ENCODE measurements at places on chromosomes 13 and 19.
A peak's percentile ranks its signal among the peaks of the same experiment; 100 is the strongest.

DNA sequence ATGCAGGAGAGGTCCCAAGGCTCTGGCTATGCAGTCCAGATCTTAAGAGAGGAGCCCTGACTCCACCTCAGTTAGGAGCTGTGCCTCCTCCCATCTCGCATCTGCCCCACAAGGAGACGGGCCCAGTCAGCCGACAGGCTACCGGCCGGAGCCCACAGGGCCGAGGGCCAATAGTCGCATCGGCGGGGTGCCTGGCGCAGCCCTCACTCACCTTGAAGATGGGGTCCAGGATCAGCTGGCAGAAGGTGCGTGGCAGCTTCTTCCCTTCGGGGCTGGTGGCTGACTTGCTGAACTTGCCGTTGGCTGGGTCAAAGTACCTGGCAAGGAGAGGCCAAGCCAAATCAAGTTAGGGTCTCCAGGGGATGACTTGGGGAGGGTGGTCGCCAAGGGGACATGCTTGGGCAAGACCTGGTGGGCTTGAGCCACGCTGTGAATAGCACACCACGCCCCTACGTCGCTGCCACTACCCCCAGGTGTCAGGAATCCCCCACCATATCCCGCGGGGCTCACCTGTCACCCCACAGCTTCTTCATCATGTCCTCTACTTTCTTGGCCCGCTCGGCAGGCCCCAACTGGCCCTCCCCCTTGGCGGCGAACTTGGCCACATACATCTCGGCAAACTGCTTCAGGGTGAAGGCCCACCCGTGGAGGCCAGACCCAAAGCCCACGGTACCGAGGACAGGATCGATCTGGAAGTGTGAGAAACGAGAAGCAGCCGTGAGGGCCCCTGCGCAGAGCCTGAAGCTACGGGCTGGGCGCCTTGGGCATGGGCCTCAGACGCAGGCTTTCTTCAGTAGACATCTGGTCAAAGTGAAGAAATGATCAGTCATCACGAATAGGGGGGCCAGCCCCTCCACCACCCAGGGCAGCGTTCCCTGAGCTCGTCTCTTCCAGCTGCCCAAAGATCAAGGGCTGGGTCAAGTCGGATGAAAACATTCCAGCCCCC, 3.3 kb downstream of the EEF2 start:
- DNase-seq = no peak

DNA sequence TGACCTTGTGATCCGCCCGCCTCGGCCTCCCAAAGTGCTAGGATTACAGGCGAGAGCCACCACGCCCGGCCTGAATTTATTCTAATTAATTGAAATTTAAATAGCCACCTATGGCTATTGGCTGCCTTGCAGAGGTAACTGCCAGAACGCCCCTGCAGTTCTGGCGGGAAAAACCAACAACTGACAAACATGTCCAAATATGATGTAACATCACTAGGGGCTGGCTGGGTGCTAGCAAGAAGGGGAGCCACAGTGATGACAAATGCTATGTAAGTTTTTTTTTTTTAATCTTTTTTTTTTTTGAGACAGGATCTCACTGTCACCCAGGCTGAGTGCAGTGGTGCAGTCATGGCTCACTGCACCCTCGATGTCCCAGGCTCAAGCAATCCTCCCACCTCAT, 12.9 kb downstream of the ZSWIM9 start:
- DNase-seq = no peak

GRCh38 chr19:37692956-37693620, 26.5 kb downstream of the ZNF607 start:
- DNase-seq = no peak

DNA sequence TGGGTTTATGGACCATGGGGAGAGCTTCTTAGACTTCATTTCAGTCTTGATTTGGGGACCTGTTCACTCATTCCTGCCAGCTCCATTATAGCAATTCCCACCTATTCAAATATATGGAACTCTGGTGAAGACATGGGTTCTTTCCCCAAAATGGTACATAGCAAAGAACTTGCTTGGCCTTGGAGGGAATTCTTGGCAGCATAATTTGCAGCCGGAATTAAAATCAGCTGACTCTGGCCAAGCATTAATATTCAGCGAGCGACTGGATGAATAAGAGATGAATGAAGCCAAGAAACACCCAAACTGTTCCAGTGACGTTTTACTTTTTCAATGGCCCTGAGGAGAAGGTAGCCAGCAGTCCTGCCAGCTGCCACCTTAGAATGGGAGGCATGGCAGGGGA, 88.4 kb upstream of the SOX1 start:
- no peak for DNase-seq

DNA sequence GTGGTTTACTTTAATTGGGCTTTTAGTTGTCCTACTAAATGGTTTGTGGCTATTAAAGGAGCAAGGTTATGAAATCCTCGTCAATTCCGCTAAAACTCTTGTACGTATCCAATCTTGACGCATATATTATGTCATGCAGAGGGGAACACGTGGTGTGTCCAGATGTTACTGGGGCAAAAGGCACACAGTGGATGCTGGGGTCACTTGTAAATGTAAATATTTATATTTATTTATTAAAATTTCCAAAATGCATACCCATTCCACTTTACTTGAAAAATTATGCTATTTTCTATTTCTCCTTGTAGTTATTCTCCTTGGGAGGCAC, 36.7 kb upstream of the SLC46A3 start:
- DNase-seq = no peak

GRCh38 chr13:97933776-97934175, 19.7 kb upstream of the IPO5 start:
- no peak for DNase-seq

DNA sequence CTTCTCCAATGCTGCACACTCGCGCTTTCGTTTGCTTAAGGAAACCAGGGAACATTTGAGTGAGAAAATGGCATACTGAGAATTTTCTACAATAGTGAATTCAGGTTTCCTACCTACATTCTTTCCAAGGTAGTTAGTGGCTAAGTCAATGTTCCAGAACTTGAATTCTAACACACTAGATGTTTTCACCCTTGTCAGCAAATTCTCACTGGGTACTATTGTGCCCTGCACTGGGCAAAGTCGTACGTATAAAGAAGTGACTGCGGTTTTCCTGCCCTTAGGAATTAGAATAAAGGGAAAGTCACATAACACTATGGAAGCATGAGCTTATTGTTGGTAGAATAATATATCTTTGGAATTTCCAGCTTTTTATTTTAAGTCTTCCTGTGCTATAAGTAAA, 119.2 kb upstream of the TNFSF11 start:
- no peak for DNase-seq

DNA sequence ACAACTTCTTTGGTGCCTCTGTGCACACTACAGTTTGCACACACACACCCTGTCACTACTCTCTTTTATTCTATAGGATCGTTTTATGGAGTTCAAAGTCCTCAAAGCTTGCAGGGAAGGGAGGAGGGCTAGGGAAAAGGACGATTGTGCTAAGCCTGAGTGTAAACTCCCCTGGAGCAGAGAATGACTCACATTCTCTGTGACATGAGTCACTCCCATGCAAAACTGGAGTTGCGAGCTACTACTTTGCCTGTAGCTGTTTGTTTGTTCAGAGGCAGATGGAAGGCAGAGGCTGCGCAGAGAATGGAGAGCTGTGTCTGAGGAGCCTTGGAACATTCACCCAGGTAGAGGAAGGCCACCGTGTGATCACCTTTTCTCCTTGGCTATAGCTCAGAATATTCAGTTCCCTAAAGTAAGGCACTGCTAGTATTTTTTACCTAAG, 80.5 kb upstream of the MBNL2 start:
- DNase-seq = peak; percentile 88

GRCh38 chr19:48340995-48341394, 15.6 kb downstream of the EMP3 start:
- peak; percentile 85 for DNase-seq

- no peak for DNase-seq
Measured at GRCh38 chr13:54373211-54373610, 1344.6 kb downstream of the OLFM4 start.

DNA sequence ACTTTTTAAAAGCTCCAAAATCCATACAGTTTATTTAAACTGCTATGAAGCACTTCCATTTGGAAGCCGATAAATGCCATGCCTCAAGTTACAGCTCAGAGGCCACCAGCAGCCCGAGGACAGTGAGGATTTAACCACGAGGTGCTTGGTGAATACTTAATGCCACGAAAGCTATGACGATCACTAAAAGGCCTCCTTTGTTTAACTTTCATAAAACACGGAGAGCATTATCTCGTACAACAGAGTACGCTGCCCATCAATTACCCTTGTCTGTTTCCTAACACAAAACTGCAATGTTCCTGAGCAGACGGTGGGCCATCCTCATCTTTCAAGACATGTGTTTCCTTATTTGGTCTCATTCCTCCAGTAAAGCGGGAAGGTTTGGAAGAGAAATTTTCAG, 58.4 kb downstream of the PEPD start:
- DNase-seq = no peak

GRCh38 chr13:37295071-37295470, 189.6 kb upstream of the CSNK1A1L start:
- no peak for DNase-seq

- no peak for DNase-seq
Measured at GRCh38 chr13:27487776-27488175, 37.4 kb upstream of the MTIF3 start.

DNA sequence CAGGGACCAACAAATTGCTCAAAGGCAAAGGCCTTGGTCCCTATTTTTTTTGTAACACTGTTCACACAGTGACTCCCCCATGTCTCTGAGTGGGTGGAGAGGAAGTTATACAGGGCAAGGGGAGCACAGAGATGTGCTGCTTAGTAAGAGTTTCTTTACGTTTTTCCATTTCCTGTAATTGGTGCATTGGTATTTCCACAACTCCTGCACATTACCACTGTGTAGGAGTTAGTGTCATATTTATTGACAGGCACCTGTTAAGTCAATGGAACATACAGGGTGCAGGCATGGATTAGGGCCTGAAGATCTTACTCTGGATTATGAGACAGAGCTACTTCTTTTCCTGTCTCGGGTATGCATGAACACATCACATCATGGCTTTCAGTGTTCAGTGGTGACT, 45.2 kb downstream of the SOX21 start:
- no peak for DNase-seq
